AG08395 (cell line): ENCODE measurements at places on chromosomes 2 and 18.

GRCh38 chr2:176126929-176127773 lies 2.4 kb upstream of the HOXD8 start:
- peak; percentile 56 for DNase-seq

DNA sequence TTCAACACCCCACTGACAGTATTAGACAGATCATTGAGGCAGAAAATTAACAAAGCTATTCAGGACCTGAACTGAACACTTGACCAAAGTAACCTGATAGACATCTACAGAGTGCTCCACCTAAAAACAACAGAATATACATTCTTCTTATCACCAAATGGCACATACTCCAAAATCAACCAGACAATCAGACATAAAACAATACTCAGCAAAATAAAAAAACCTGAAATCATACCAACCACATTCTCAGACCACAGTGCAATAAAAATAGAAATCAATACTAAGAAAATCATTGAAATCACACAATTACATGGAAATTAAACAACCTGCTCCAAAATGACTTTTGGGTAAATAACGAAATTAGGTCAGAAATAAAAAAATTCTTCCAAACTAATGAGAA lies 15.8 kb downstream of the PFN4 start:
- no peak for DNase-seq

DNA sequence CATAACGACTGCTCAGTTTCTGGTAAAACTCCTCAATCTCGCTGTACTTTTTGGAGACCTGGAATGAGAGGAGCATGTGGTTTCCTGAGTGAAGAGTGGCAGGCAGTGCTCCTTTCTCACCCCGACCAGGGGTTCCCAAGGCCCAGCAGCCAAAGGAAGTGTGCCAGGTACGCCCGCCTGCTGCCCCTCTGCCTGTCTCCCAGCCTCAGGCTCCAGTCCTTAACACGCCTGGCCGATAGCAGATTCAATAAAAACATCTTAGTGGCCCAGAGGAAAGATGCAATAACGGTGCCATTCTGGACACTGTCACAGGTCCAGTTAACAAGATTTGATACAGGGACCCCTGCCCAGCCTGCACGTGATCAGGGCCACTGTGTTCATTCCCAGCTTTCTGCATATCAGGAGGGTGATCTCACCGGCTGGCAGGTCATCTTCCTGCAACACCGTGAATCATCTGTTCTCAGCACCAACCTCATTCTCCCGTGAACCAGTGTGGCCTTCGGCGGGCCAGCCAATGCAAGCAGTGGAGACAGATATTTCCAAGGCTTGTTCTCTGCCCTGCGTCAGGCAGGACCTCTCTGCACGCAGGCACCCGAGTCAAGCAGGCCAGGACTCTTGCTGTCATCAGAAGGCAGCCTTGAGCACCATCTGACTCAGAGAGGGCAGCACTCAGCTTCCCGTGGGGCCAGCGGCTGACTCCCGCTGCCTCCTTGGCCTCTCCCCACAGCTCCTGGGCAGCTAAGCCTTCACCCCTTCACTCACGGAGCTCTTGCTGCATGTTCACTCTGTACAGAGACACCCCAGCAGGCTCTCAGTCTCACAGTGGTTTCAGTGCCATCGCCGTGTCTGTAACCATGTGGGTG lies 9.5 kb downstream of the HS1BP3 start:
- no peak for DNase-seq

GRCh38 chr2:124081154-124081716 lies 56.1 kb downstream of the CNTNAP5 start:
- DNase-seq: no peak

DNA sequence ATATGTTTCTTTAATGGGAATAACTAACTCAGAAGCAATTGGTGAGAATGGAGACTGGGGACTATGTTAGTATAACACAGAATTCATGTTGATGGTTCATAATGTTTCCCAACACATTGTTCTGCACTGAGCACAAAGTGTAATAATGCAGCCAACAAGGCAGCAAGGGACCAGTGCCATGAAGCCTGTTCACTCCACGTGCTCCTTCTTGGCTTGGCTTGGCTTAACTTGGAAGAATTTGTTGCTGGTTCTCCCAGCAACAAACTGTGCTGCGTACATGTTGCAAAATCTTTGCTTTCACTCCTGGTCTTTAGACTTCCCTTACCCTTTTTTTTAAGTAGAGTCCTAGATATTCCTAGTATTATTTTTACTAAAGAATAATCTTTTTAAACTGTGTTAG lies 129.7 kb downstream of the MAP3K20 start:
- DNase-seq: peak; percentile 61

GRCh38 chr2:210162466-210163124 lies 8.6 kb downstream of the KANSL1L start:
- no peak for DNase-seq

DNA sequence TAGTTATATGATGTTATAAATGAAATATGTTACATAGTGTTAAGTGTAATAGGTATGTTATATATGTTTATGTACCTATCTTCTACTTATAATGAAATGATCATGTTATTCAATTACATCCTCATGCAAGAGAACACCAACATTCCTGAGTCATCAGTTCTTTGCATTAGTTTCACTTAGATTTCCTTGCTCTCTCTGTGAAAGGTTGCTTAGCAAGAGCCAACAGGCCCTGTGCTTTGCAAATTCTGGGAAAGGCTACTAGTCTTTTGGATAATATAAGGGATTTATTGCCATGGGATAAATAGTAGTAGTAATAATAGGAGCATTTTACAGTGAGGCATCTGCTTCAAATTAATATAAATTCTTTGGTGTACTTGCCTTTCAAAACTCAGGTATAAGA lies 274.8 kb downstream of the SP3 start:
- no peak for DNase-seq
